Left renal pelvis (tissue), 4 donors: ENCODE measurements at places on chromosomes 6 and 20.

GRCh38 chr6:144248476-144249301, 36.4 kb upstream of the UTRN start:
- peak; percentile 22 for DNase-seq

DNA sequence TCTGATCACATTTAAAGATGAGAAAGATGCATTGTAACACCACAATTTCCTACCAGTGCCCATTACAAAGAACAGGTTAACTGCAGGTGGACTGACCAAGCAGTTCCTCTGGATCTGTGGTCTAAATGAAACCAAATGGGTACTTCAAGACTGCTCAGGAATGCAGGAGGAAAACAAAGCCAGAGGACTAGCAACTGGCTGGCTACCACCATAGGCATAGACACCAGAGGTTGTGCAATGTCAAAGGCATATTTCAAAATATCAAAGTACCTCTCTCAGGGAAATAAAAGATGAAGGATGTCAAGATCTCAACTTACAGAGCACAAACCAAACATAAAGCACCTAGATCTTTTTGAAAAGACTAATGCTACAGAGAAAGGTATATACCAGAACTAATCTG, 65.5 kb downstream of the GMDS start:
- DNase-seq: no peak

DNA sequence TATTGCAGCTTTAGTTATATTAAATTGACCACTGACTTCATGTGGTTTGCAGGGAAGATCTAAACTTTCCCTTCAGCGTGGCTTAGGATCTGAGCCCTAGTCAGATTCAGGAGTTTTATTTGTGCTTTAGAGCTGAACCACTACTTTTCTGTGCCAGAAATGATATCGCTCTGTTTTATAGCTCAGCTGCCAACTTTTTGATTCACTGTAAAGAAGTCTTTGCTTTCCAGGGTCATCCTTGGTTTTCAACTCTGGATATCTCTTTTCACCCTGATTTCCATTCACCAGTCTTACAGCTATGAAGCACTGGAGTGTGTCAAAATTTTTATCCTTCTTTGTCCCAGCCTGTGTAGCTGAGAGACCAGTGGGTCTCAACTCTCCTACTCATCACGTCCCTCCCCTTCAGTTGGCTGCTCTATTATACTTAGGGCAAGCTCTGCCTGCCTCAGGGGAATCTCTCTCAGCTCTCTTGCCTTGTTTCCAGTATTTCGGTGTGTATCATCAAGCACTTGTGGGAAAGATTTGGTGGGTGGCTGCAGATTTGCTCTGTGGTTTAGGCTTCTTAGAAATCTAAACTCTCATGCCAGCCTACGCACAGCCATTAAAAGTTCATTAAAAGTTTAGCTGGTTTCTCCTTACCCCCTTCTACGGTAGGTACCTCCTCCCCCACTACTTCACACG, 425.5 kb downstream of the TENT5A start:
- no peak for DNase-seq

GRCh38 chr6:70819646-70820045, 137.2 kb downstream of the B3GAT2 start:
- DNase-seq: no peak

DNA sequence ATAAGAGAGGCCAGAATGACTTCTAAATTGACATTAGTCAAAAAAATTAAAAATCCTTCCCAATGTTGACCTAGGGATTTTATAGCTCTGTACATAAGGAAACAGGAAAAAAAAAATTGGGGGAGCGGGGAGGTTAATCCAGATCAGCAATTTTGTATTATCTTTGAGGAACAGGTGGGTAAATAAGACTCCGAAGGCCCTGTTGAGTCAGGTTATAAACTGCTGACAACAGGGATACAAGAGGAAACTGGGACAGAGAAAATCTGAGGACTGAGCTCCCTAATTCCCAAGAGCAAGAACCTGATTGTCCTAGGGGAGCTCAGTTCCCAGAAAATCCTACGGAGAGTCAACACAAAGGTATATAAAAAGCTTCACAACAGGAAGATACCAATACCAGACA, 26.8 kb upstream of the CRIP3 start:
- DNase-seq: no peak

DNA sequence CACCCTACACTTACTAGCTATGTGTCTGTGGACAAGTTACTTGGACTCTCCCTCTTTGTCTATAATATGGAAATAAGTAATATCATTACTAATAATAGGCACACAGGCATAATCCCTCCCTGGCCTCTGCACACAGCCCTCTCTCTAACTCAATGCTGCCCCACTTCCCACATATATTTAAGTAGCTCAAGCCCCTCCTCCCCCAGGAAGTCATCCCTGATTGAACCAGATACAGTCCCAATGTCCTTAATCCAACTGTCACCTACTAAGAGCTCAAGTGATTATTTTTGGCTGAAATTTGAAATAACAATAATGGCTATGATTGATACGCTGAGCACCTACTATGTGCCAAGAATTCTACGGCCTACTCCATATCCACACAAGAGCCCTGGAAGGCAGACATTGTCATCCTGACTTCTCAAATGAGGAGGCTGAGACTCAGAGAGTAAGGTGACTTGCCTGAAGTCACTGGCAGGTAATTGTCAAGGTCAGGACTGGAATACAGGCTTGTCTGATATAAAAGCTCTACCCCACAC, 29.4 kb downstream of the MRPL14 start:
- DNase-seq: no peak

DNA sequence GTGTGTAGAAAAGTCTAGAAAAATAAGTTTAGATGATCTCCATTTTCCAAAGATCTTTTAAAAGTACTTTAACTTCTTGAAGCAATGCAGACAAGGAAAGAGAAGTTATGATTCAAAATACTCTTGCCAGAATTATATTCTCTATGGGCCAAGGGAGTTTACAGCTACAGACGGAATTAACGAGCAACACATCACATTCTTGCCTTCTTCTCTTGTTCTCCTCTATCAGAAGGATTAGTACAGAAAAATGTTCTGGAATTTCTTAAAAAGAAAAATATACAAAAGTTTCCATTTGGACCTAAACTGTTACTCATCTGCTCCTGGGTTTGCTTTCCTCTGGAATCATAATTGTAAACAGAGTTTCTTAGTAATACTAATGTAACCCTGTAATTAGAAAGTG, 284.7 kb upstream of the HSF2 start:
- no peak for DNase-seq

DNA sequence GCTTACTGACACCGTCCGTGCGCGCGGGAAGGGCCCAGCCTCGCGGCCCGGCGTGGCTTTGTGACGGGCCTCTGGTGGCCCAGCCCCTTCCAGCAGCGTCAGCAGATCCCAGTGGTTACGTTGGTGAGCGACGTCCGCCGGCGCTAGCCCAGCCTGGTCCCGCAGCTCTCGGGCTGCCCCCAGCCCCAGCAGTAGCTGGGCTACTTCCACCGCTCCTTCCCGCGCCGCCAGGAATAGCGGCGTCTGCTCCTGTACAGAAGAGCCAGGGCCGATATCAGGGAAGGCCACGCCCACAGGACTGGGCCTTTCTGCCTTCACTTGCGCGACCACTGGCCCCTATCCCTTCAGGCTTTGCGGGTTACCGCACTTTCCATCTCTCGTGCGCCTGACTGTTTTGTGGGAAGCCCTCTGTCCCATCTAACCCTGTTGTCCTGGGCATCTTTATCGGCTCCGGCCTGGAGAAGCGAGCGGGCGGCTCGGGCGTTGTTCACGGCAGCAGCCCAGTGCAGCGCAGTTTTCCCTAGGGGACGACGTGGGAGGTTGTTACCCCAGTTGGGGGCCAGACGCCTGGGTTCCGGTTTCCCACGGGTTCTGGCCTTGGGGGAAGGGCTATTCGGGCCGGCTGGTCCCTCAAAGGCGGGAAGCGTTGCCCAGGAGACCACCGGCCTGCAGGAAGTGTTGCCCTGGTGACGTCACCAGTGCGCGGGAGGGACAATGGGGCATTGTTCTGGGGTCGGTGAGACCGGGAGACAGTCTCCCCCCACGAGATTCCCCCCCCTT, 3.6 kb upstream of the GPSM3 start:
- DNase-seq: peak; percentile 88
